ENCODE measurements at places on chromosomes 6 and 20.
A peak's percentile ranks its signal among the peaks of the same experiment; 100 is the strongest.

GRCh38 chr6:17354700-17355403 lies 38.5 kb upstream of the CAP2 start:
- peak; percentile 26 for DNase-seq

DNA sequence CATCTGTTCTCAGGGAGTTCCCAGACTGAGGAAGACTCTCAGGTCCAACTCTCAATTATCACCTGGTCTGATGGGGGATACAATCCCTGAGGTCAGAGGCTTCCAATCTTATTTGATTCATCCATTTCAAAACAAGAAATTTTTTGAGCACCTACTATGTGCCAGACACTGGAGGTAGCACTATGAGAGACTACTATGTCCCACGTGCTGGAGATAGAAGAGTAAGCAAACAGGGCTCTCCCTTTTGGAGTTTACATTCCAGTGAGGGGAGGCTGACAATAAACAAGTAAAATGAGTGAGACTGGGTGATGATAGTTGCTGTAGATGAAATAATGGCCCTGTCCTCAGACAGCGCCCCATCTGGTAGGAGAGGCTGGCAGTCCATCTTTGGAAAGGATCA lies 16.5 kb downstream of the TMEM151B start:
- DNase-seq, result no peak

GRCh38 chr6:128280066-128280465 lies 240.3 kb downstream of the PTPRK start:
- no peak for DNase-seq

DNA sequence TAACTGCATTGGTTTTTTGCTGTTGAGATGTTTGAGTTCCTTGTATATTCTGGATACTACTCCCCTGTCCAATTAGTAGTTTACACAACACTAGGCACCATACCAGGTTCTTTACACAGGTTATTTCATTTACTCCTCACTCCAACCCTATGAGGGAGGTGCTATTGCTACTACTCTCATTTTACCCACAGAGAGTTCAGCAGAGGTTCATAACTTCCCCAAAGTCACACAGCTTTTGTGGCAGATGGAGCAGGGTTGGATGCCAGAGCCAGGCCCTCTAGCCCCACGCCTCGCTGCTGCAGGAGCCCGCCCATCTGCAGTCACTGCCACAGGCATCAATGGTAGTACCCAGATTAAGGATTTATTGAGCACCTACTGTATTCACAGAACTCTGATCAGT lies 61.7 kb upstream of the MAP3K4 start:
- no peak for DNase-seq

GRCh38 chr6:109290143-109290931 lies 91.9 kb downstream of the CD164 start:
- DNase-seq, result no peak

DNA sequence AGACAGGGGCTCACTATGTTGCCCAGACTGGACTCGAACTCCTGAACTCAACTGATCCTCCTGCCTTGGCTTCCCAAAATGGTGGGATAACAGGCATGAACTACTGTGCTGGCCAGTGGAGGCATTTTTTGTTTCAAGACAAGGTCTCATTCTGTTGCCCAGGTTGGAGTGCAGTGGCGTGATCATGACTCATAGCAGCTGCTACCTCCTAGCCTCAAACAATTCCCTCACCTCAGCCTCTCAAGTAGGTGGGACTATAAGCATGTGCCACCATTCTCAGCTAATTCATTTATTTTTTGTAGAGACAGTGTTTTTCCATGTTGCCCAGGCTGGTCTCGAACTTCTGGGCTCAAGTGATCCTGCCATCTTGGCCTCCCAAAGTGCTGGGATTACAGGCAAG lies 17.2 kb downstream of the ENPP3 start:
- DNase-seq, result no peak

DNA sequence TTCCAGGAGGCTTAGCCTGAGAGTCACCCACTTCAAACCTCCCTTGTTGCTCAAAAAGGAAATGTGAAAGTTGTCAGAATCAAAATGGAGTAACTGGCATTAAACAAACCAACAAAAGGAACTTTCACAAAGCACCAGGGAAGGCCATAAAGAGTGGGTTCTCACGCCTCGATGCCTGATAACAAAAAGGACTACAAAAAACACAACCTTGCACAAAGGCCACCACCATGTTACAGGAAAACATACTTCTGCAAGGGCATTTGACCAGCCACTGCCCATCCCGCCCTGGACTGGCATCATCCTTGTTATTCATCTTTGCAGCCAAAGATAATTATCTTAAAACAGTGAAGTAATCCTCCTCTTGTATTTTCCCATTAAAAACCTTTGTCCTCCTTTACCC lies 34.8 kb downstream of the RNASET2 start:
- DNase-seq, result no peak

- no peak for DNase-seq
Observed at GRCh38 chr6:8844968-8845367, 409.6 kb upstream of the SLC35B3 start.

- DNase-seq, result no peak
Observed at GRCh38 chr6:113049190-113049589, 702.1 kb downstream of the RFPL4B start.

- no peak for DNase-seq
Observed at GRCh38 chr6:125811259-125811658, 20.5 kb downstream of the NCOA7 start.

DNA sequence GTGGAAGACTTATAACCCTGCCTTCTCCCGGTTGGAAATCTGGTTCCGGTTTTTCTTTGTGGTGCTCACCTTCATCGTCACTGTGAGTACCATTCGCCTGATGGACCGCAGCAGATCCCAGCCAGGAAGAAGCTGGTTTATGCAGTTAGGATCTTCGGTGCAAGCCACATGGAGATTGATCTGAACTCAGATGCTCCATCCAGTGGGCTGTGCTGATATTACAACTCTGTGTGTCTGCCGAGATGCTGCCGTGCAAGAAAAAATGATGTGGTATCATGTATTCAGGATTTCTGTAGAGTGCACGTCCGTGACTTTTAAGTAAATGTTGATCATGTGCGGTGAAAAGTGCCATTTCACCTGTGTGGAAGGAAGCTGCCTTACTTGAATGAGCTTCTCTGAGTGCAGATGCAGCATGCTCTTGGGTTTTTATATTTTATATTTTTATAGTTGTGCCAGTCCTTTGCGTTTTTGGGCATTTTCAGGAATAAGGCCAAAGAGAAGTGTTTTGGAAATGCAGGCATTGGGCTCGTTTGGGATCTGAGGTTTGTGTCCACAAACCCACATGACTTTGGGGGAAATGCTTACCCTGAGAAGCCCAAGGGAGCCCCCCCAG lies 39.2 kb downstream of the DYNLT1 start:
- DNase-seq, result peak; percentile 83

GRCh38 chr6:165571721-165572132 lies 91.3 kb downstream of the PDE10A start:
- no peak for DNase-seq

DNA sequence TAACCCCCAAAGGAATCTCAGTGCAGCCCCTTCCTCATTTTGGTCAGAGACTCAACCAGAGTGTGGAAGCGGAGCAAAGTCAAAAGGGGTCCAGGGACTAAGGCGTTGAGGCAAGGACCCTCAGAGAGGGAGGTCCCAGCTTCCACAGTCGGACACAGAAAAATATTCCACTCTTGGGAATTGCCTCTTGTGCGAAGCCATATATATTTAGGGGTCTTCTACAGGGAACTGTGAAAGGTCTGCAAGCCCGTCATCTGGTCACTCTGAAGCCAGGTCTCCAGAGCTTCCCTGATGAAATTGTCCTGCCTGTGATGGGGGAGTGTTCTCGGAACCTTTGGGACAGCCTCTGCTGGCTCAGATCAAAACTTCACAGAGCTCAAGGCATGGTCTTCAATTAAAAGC lies 160.8 kb downstream of the TBXT start:
- DNase-seq, result no peak

- DNase-seq, result peak; percentile 63
Observed at GRCh38 chr20:56417911-56418310, 5.9 kb downstream of the CASS4 start.

DNA sequence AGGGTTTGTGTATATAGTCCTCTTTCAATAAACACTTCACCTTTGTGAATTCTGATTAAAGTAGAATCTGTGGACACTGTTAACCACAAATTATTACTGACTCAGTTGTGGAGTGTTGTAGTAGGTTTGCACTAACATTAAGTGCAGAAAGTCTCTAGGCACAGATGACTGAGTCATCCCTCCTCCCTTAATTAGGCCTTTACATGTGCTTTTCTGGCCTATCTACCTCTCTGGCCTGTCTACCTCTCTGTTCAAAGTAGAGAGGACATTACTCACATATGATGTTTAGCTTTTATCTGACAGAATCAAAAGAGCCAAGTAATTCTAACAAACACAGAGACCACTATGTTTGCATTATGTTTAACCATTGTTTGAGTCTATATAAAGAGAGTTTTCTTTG lies 783.0 kb downstream of the TENT5A start:
- DNase-seq, result peak; percentile 3

DNA sequence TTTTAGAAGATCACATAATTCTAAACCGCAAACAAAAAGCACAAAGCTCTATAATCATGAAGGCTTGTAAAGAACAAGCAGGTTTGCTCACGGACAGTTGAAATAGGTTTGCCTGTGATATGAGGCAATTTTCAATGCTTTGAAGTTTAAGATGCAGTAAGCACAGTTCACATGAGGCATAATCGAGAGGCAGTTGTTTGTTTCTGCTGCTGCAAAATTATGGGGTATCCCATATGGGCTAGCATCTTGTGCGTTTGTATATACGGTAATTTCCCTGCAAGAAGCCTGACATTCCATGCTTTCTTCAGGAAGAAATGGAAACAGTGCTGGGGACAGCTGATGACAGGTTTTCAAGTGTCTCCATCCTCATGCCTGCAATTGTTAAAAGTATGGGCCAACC lies 94.6 kb upstream of the MC3R start:
- no peak for DNase-seq

GRCh38 chr6:10174056-10174455 lies 240.8 kb downstream of the TFAP2A start:
- no peak for DNase-seq

GRCh38 chr6:41518118-41518517 lies 28.1 kb upstream of the FOXP4 start:
- no peak for DNase-seq

- DNase-seq, result no peak
Observed at GRCh38 chr6:28868873-28869272, 54.9 kb downstream of the TRIM27 start.

DNA sequence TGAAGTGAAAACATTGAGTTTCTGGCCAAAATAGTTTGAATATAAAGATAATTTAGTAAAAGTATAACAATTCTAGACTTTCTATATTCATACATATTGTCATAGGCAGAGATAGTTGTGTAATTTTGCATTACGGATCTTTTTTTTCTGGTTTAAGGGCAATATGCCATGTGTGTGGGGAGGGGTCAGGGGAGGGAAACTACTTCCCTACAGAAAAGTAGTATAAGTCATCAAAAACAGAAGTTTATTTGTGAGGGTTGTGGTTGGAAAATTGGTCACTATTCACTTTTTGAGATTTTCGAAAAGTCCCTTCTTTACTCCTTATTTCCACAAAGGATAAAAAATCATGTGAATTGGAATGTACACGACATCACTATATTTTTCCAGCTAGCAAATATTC lies 288.2 kb upstream of the PREP start:
- DNase-seq, result no peak

DNA sequence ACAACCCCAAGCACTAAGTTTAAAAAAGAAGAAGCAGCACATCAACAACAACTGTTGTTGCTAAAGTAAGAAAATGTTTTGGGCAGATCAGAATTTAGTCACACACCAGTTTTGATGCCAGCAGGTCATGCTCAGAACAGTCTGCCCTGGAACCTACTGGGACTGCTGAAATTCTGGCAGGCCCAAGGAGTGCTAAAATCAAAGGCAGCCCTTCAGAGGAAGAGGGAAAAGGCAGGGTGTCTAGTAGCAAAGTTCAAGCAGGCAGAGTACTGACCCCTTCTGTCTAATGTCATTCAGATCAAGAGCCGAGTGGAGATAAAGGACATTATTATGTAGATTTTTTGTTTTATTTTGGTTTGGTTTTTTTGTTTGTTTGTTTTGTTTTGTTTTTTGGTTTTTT lies 96.6 kb upstream of the LOC128125822 start:
- DNase-seq, result no peak

DNA sequence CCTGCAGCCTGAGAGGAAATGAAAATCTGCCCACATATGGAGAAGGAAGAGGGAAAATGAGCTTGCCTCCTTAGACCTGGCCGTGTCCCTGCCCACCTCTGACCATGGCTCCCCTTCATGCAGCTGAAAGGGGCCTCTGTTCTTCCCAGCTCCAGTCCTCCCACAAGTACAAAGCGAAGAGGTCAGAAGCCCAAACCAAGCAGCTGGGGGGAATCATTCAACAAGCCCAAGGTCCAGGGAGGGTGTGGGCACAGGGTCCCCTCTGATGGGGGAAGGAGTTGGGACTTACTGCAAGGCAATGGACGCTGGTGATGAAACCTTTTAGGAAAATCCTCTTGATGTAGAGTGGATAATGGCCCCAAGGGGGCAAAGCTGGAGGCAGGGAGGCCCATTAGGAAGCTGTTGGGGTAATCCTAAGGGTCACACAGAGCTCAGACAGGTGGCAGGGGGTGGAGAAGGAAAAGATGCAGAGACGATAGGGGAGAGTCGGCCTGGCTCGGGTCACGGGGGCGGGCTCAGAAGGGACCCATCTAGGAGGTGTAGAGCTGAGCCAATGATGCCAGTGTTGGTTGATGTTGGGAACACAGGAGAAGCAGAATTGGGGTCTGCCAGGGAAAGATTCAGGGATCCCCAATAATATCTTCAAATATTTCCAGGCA lies 16.1 kb upstream of the GRM4 start:
- no peak for DNase-seq

- DNase-seq, result no peak
Observed at GRCh38 chr6:127173156-127173940, 54.9 kb downstream of the RSPO3 start.

- peak; percentile 52 for DNase-seq
Observed at GRCh38 chr6:125747589-125748405, 1.6 kb upstream of the HEY2 start.

DNA sequence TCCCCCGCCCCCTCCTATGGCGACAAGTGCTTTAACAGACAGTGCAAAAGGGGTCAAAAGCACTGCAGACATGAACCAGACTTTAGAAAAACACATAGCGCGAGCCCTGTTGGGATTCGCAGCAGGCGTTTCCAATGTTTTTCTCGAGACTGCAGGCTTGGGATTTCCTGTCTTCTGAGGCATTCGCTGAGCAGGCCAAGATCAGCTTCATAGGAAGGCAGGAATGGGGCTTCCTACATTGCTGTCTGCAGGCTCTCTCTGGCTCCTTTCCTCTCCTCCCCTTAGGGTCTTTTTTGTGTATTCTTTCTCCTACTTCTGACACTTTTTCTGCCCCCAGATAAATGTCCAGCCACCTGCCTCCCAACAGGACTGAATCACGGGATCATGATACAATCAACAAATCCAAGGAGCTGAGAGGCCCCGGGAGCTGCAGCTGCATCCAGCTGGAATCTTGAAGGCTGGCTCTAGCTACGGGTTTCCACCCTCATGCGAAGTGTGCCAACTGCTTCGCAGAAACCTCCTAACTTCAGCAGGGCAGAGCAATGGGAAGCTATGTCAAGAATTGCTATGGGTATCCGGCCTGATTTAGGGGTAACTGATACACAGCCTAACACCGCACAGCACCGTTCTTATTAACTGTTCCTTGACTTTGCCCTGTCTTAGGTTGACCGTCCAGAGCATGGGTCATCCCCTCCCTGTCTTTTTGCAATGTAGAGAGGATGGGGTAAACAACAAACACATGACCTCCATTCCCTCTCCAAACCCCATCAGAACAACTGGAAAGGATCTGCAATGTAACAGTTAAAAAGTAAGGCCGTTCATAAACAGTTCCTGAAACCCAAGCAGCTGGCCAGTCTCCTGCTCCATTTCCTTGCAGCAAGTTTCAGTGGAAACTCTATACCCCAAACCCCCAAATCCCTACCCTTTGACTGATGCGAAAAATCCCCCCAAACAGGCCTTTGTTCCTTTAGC lies 31.5 kb downstream of the SNX5 start:
- peak; percentile 80 for DNase-seq

All from GM23248 (cell line).